Thyroid gland (tissue), 4 donors: ENCODE measurements at places on chromosomes 11 and 22.

DNA sequence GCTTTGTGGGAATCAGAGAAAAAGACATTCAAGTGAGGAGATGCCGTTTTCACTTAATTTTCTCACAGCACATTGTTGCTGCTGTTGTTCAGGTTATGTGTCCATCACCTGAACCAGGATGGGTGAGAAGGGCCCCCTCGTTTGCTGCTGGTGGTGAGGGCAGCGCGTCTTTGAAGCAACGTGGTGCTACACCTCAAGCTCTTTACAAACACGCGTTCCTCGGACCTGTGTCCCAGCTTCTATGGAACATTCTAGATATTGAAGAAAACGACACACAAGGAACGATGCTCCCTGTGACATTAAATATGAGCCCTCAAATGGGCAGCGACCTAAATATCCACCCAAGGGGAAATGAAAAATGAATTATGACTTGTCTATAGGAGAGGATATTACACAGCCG is 418.6 kb downstream of the MN1 start:
- DNase-seq: no peak

DNA sequence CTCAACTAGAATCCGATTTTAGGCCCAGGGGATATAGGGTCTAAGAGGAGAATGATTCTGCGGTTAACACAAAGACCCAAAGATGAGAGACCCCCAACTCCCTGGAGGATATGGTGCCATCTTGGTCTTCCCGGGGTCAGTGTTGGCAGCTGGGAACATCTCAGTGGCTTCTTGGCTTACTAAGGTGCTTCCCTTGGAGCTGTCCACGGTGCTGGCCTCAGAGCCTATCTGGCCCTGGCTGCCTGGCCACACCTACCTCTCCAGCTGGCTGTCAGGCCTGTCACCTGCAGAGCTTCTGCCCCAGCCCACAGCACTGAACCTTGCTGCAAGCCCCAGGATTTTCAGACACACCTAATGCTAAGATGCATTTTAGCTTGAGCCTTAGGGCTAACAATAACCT is 70.7 kb upstream of the THY1 start:
- peak; percentile 51 for DNase-seq

DNA sequence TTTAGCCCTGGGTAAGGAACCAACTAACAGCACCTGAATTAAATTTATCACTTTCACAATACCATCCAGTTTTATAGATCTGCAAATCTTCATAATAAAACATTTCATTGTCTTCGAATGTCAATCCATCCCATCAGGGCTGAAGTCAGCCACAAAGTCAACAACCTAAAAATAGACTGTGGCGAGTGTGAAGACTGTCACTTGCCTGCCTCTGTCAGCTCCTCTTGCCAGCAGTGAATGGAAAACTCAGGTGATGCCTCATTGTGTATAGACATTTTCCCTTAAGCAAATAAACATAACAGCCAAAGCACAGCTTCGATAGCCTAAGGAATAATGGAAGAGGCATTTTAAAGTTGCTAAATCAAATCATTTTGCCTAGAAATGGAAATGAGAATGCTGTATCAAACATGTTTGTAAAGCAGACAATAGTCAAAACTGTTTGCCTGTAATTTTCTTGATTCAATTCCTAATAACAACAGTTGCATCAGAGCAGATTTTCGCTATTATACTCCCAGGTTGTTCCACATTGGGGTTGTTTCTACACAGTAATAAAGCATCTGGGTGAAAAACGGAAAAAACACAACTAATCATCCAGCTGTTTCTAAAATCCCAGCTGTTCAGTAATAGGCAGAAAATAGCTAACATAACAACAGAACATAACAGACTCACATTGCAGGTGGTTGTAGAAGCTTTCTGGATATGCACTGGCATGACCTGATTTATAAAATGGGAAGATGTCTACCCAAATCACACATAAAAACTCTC is 15.7 kb downstream of the KCNA4 start:
- DNase-seq: no peak

DNA sequence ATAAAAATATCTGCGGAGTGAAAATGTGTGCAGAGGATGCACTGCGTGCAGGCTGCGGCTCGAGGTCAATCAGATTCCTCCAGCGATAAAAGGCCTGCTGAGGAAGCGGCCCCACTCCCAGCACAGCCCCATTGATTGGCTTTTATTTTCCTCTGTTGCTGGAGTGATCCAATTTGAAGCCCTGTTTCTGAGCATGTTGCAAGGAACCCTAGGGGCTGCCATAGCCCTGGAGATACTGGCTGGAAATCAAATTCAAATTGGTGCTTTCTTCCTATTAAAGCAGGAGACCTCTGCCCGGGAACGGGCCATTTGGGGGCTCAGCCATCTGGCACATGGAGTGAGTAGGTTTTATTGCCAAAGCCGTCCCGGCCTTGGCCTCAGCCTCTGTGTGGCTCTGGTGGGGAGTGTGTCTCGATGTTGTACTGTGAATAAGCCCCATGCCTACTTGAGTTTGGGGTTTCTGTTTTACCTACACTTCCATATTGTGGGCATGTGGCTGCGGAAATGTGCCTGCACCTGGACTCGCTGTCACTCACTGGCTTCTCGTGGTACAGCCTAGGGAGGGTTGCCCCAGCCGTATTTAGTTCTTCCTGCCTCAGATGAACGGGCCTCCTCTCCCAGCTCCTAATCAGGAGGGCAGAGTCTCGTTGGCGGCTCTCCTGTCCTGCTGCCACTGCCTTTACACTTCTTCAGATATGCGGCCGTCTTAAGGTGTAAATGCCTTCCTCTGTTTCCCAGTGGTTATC is 25.6 kb downstream of the PARVB start:
- DNase-seq: no peak

DNA sequence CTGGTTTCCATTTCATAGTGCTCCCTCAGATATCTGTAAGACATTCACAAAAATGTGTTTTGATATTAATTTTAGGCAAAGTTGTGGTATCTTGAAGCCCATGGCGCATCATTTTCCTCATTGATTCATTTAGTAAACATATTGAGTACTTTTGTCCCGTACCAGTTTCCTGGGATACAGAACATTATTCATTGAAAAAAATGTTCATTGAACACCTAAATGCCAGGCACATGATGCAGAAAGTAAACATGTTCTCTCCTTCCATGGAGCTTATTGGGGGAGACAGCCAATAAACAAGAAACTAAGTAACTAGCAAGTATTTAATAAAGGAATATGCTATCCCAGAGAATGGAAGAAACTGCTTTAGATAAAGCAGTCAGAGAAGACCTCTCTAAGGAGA is 195.0 kb downstream of the UVRAG start:
- DNase-seq: no peak
